CD4-positive, alpha-beta T cell treated with Interleukin-21 for 1 hour (primary cell): ENCODE measurements at places on chromosomes 4 and X.

- DNase-seq, result no peak
Measured at GRCh38 chrX:47611926-47612325, 7.7 kb downstream of the SYN1 start.

DNA sequence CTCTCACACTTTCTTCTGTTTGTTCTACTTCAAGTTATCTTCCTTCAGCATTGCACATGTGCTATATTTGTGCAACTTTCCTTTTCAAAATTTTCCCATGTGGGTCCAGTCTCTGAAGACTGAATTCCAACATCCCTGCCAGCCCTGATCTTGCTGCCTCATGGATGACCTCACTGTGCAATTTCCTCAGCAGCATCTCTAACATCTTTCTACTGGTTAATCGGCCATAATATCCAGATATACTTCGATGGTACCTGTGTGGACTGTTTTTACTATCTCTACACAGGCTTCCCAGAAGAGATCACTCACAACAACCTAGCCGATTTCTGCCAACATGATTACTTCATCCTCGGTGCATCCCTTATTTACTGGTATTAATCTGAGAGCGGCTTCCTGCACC is 41.5 kb downstream of the GPM6A start:
- no peak for DNase-seq

- DNase-seq, result no peak
Measured at GRCh38 chr4:145414226-145414625, 67.4 kb upstream of the SMAD1 start.

- DNase-seq, result no peak
Measured at GRCh38 chrX:16838202-16839066, 31.7 kb downstream of the RBBP7 start.
